ENCODE measurements at places on chromosomes 2 and 18. TPM values are rescaled to one million over a fixed set of nuclear protein-coding genes. Genes with fewer than 3 reads are reported as not detected.

Gene UGT1A4
- not detected for total RNA-seq

Gene LYG1
- total RNA-seq, result 0.23 TPM

Gene GALNT5
- total RNA-seq, result 3.1 TPM

Gene TEX261
- total RNA-seq, result 32.2 TPM

Gene IMP4
- total RNA-seq, result 127 TPM

Gene NXPH2
- total RNA-seq, result 0.27 TPM

Gene FBXO36
- total RNA-seq, result 3.7 TPM

Gene DSG1
- total RNA-seq, result 0.38 TPM

Gene GPR155
- 2.0 TPM for total RNA-seq

Gene POTEJ
- not detected for total RNA-seq

Gene NTSR2
- total RNA-seq, result not detected

Gene DAPL1
- 6.3 TPM for total RNA-seq

Gene REG3G
- total RNA-seq, result not detected

Gene HOXD4
- not detected for total RNA-seq

Gene SERPINB13
- 8.0 TPM for total RNA-seq

Gene BABAM2
- 21.6 TPM for total RNA-seq

Gene SP9
- not detected for total RNA-seq

Gene CD28
- total RNA-seq, result not detected
